NCI-H1105 treated with DMSO at 0.1 percent for 48 hours (cell line): ENCODE measurements at places on chromosomes 3 and 15.

GRCh38 chr3:8436661-8437287 lies 64.8 kb upstream of the LMCD1 start:
- no peak for DNase-seq

GRCh38 chr3:66823532-66823931 lies 174.6 kb upstream of the KBTBD8 start:
- no peak for DNase-seq

- no peak for DNase-seq
Measured at GRCh38 chr3:46665763-46666452, 27.6 kb downstream of the ALS2CL start.

DNA sequence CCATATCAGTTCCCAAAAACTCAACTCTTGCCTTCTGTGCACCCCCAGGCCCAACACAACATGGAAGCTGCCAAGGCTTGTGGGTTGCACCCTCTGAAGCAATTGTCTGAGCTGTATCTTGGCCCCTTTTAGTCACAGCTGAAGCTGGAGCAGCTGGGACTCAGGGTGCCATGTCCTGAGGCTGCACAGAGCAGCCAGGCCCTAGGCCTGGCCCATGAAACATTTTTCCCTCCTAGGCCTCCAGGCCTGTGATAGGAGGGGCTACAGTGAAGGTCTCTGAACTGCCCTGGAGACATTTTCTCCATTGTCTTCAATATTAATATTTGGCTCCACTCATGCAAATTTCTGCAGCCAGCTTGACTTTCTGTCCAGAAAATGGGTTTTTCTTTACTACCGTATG lies 8.1 kb upstream of the MYLK start:
- no peak for DNase-seq

DNA sequence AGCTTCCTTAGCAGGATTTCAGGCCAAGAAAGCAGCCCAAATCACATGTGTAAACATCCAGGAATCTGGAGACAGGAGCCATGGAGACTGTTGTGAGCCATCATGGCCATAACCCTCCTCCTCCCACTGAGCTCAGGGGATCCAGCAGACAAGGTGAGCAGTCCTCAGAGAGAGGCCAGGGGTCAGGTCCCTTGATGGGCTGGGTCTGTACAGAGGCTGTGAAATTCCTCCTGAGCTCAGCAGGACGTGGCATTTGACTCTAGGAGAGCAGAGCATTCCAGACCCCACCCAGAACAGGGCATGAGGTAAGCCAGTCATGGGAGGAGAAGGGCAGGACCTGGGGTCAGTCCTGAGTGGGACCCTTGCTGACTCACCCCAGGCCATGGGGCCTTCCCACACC lies 67.0 kb upstream of the ACAN start:
- no peak for DNase-seq

- peak; percentile 71 for DNase-seq
Measured at GRCh38 chr15:68278595-68279405, 1.3 kb downstream of the FEM1B start.
